ENCODE measurements at places on chromosomes 7 and 10. TPM values are rescaled to one million over a fixed set of nuclear protein-coding genes. Genes with fewer than 3 reads are reported as not detected.

The VAX1 gene
- not detected for polyA plus RNA-seq

The AMPH gene
- polyA plus RNA-seq = 4.0 TPM

The TUBAL3 gene
- polyA plus RNA-seq = not detected

The C7orf57 gene
- polyA plus RNA-seq = not detected

The CARD11 gene
- 0.26 TPM for polyA plus RNA-seq

The CDC14C gene
- polyA plus RNA-seq = not detected

The SKIDA1 gene
- 0.36 TPM for polyA plus RNA-seq

The SFMBT2 gene
- 0.70 TPM for polyA plus RNA-seq

The AGAP5 gene
- 4.1 TPM for polyA plus RNA-seq

The SLC26A3 gene
- not detected for polyA plus RNA-seq

The MCM10 gene
- 4.9 TPM for polyA plus RNA-seq

The GNAT3 gene
- polyA plus RNA-seq = not detected

The SHTN1 gene
- 1.9 TPM for polyA plus RNA-seq

The LRRN3 gene
- polyA plus RNA-seq = 6.9 TPM

The CALML3 gene
- not detected for polyA plus RNA-seq

The PAX4 gene
- polyA plus RNA-seq = not detected

The SPDYE6 gene
- not detected for polyA plus RNA-seq

The CYP2E1 gene
- 1.7 TPM for polyA plus RNA-seq

The TAS2R41 gene
- polyA plus RNA-seq = not detected

The ATOH7 gene
- not detected for polyA plus RNA-seq

The GARIN1A gene
- polyA plus RNA-seq = 1.4 TPM

The NEUROG3 gene
- not detected for polyA plus RNA-seq

The NPC1L1 gene
- 0.03 TPM for polyA plus RNA-seq

The C10orf67 gene
- polyA plus RNA-seq = 0.14 TPM

The CALY gene
- polyA plus RNA-seq = 0.34 TPM

The EIF5AL1 gene
- 0.59 TPM for polyA plus RNA-seq
